Cortex of kidney (tissue), 1 donor: ENCODE measurements at places on chromosomes 7 and 10.

DNA sequence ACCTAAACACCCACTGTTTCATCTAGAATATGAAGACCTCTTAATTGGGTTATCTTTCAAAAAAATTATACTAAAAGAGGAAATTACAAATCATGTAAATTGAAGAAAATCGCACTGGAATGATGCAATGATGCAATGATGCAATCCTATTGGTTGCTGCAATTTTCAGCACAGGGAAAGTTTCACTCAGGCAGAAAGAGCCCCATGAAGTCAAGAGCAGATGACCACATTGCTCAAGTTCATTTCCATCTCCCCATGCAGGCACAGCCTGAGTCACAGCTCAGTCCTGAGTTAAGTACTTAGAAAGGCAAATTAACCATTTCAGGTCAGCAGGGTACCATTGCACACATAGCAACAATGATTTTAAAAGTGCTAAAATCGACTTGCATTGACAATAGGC is 180.3 kb upstream of the MYO3A start:
- no peak for DNase-seq

GRCh38 chr7:28106321-28106829 is 74.2 kb downstream of the JAZF1 start:
- DNase-seq: no peak

GRCh38 chr7:128946936-128947830 is 9.5 kb downstream of the IRF5 start:
- no peak for DNase-seq

- no peak for DNase-seq
Observed at GRCh38 chr7:131244259-131244852, 83.3 kb upstream of the MKLN1 start.

GRCh38 chr10:73044378-73045285 is 52.0 kb downstream of the P4HA1 start:
- no peak for DNase-seq
